ENCODE measurements at places on chromosomes 1 and 21.
A peak's percentile ranks its signal among the peaks of the same experiment; 100 is the strongest.

GRCh38 chr1:54745274-54745673 lies 19.0 kb downstream of the PARS2 start:
- DNase-seq = no peak

DNA sequence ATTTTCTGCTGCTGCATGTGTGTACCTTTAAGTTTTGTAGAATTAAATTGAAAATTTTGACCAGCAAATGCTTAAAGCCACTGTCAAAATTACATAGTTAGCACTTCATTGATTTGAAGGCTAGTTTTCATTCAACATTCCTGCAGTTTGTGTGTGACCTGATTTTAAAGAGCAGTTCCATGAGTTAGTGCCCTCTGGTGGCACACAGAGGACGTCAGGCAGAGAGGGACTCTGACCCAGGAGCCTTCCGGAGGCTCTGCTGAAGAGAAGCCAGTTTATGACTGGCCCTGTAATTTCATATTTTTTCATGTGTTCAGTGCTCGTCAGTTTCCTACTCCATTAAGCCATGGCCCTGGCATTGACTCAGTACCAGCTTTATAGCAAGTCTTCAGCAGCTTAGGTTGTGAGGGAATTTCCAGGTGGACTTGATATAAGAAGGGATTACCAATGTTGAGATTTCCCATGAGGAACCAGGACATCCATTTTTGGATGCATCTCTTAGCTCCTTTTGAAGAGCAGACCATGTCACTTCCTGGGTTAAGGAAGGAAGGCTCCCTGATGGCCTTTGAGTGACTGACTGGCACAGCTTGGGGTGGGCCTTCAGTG lies 104.7 kb downstream of the CAMTA1 start:
- DNase-seq = peak; percentile 57

GRCh38 chr1:88549536-88549935 lies 134.5 kb upstream of the PKN2 start:
- DNase-seq = peak; percentile 24

- DNase-seq = no peak
Observed at GRCh38 chr1:227312361-227313025, 5.8 kb downstream of the CDC42BPA start.

- no peak for DNase-seq
Observed at GRCh38 chr1:32335535-32335789, 571 bp downstream of the MARCKSL1 start.

GRCh38 chr1:215567491-215568298 lies 591 bp downstream of the KCTD3 start:
- DNase-seq = peak; percentile 50

DNA sequence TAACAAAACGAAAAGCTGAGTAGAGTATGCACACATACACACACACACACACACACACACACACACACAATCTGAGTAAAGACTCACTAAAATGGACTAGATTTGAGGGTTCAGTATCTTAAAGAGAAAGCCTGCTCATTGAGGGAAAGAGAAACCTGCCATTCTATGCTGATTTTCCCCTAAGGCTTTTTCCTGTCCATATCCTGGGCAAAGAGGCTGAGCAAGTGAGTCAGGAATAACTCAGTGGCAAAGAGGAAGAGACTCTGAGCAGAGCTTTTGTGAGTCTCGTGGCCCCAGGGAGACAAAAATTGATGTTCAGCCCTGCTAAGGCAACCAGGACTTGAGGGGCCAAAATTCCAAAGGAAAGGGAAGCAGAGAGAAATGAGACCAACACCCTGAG lies 37.3 kb upstream of the RUNX1 start:
- DNase-seq = peak; percentile 42

- DNase-seq = peak; percentile 94
Observed at GRCh38 chr1:36133484-36133883, 8.5 kb upstream of the COL8A2 start.

GRCh38 chr1:25502957-25503356 lies 40.4 kb upstream of the LDLRAP1 start:
- peak; percentile 90 for DNase-seq

DNA sequence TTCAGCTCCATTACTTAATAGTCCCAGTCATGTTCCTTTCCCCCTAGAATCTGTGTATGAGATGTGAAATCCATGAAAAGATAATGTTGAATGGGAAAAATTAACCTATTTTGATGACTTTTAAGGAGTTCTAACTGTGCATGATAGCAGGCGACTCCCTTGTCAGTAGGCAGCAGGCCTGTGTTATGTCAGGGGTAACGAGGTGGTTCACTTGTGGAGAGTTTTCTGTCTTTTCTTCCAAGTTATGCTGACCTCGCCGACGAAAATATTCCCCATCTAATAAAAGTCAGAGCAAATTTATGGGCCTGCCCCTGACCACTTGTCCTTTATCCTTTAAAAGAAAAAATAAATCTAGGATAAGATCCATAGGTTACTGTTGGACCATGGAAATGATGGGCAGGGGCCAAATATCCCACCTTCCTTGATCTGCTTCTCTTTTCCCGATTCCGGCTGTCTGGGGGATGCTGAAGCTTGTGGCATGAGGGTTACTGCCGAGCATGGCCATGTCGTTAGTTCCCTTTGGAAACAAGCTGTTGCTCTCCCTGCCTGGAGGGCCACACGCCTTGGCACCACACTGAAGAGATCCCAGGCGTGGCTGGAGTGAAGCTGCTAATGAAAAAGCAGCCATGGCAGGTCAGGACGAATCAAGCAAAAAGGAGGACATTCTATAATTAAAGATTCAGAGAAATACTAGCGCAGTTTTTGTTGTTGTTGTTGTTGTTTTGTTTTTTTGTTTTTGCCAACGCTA lies 93.8 kb downstream of the ROR1 start:
- no peak for DNase-seq

DNA sequence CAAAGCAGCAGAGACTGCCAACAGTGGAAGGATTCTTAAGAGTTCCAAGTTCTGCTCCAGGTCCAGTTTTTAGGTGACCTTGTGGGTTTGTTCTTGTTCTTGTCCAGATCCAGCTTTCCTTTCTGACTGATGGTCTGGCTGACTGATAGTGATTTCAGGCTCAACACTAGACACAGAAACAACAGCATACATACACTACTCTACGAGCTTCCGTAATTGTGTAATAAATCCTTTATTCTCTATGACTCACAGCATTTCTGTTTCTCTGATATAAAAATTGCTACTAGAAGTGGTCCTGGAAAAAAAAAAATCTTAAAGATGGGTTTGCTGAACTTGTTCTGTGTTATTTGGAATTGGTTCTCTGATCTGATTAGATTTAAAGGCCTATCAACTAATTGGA lies 62.2 kb upstream of the PTCH2 start:
- DNase-seq = no peak

DNA sequence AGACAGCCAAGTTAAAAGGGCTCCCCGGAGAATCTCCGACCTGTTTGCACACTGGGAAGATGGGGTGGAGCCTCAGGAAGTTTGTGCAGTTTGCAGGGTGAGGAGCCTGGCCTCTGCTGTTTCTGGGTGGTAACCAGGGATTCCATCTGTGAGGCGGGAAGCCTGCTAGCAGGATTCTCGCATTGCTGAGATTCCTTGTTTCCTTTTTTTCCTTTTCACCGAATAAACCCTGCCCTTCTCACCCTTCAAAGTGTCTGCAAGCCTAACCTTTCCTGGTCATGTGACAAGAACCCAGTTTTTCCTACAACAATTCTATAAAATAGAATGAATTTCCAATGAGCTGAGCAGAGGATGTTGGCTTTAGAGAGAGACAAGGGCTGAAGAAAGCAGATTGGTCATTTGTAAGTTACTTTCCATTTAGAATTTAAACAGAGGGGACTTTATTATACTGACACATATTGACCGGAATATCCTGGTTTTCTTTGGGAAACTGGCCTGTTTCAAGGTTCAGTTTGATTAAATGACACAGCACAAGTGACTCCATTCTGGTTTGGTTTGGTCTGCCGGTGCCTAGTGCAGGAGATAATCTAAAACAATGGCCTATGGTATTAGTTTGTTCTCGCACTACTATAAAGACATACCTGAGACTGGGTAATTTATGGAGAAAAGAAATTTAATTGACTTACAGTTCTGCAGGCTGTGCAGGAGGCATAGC lies 48.7 kb upstream of the DNAH14 start:
- DNase-seq = peak; percentile 30

- peak; percentile 59 for DNase-seq
Observed at GRCh38 chr1:58968360-58968952, 184.6 kb upstream of the JUN start.

DNA sequence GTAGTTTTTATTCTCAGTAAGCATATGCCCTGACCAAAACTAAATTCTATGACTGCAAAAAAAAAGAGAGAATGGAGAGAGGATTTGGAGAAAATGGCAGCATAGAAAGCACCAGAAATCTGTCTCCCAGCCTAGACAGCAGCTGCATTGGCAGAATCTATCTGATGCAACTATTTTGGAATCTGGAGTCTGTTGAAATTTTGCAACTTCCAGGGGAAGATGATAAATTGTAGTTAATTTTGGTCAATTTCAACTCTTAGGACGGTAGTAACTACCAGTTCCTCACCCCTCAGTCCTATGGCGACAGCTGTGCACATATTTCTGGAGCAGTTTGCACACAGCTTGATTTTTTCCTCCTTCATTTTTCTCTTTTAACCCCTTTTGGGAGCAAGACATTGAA lies 10.9 kb downstream of the EXO5 start:
- no peak for DNase-seq

DNA sequence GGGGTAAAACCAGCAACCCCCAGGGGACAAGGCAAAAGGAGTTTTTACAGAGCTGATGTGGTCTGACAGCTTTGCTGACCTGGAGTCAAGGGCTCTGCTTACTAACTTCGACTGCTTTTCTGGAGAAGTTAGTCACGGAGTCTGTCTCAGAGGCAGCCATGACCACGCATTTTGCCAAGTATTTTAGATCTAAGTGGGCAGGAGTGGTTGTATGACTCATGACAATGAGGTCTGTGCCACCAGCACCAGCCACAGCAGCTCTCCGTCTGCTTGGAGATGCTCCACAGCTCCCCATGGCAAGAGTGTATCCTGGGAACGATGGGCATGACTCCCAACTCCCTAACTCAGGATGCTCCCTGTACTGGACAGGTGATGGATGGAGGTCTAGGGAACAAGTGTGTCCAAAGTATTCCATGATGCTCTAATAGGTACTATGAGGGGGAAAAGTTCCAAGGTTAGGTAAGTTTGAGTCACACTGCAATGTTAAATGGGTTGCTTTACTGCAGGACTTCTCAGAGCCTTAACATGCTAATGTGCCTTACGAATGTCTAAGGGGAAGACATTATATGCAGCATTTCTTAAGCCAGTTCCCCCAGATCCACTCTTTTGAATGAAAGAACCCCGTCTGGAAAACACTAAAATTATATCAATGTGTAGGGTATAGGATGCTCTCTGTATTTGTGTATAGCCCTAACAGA lies 359.0 kb downstream of the HHAT start:
- DNase-seq = peak; percentile 15

- DNase-seq = no peak
Observed at GRCh38 chr1:243364330-243364729, 108.5 kb downstream of the SDCCAG8 start.

GRCh38 chr1:168419736-168420135 lies 124.1 kb downstream of the XCL2 start:
- peak; percentile 67 for DNase-seq

- peak; percentile 90 for DNase-seq
Observed at GRCh38 chr21:25496825-25497482, 110.3 kb downstream of the MRPL39 start.

- DNase-seq = peak; percentile 21
Observed at GRCh38 chr1:115874904-115875303, 34.0 kb upstream of the NHLH2 start.

DNA sequence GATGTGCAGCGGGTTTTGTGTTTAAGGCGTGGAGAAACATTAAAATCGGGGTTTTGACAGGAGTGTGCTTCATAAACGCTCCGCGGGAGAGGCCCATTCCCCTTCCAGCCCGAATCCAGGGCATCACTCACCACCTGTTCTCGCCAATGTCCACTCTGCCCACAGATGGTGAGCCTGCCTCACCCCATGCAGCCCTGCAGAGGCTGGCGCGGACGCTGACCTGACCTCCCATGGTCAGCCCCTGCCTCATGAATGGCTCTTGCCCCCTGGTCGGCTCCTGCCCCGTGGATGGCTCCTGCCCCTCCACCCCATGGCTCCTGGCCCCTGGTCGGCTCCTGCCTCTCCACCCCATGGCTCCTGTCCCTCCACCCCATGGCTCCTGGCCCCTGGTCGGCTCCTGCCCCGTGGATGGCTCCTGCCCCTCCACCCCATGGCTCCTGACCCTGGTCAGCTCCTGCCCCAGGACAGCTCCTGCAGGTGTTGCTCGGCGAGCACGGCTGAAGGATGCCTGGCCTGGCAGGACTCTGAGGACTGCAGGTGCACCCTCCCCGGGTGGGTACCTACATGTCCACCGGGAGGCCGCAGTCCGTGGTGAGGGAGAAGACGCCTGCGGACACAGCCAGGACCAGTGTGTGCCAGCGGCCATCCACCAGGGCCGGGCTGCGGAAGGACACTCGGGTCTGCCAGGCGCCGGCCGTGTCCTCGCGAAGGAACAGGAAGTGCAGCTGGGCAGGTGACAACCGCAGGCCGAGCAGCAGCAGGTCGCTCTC lies 6.7 kb downstream of the KRTAP10-1 start:
- no peak for DNase-seq

GRCh38 chr1:214213136-214213535 lies 67.8 kb upstream of the SMYD2 start:
- peak; percentile 53 for DNase-seq

GRCh38 chr1:156359973-156360372 lies 9.0 kb upstream of the RHBG start:
- peak; percentile 39 for DNase-seq

DNA sequence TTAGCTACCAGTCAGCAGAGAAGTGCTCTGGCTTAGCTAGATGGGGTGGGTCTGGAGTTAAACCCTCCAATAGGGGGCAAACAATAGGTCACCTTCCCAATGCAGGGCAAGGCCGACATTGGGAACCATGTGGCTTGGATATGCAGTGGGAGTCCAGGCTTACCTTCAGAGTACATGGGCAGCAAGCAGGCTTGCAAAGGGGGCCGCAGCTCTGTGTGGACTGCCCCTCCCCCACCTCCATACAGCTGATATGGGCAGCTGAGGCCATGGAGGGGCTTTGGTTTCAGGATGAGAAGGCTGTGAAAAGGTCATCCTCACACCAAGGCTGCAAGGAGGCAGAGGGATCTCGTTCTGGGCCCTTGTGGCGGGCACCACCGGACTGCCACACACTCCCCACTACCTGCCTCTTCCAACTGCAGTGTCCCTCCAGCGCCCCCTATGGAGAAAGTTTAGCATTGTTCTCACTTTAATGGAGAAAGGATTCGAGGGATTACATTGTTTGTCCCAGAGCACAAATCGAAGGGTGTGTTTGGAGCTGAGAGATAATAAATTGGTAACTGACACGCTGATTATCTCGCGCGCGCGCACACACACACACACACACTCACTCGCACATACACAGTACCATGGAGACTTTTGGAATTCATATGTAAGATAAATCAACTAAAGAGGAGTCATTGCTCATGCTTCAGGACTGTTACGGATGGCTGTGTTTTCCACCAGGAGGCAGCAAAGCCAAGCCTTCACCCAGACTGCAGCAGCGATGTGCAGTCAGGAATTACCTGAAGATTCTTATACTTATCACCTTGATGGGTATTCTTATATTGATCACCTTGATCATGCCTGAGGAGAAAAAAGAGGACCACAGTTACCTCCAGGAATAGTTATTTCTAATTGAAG lies 7.0 kb upstream of the SMCP start:
- peak; percentile 38 for DNase-seq
